Airway epithelial cell (primary cell): ENCODE measurements at places on chromosomes 7 and 10. TPM values are rescaled to one million over a fixed set of nuclear protein-coding genes. Genes with fewer than 3 reads are reported as not detected.

Gene UCMA
- total RNA-seq: not detected in 2 replicates

Gene CNPY1
- total RNA-seq: not detected in 2 replicates

Gene ENKUR
- total RNA-seq: not detected in 2 replicates

Gene CREB5
- total RNA-seq: 1.7 and 3.8 TPM in 2 replicates

Gene DOCK1
- total RNA-seq: 33.3 and 35.8 TPM in 2 replicates

Gene FEZF1
- not detected in 2 replicates for total RNA-seq

Gene DRGX
- not detected in 2 replicates for total RNA-seq
